ENCODE measurements at places on chromosomes 6 and 20. TPM values are rescaled to one million over a fixed set of nuclear protein-coding genes. Genes with fewer than 3 reads are reported as not detected.

The CFAP206 gene
- 0.39 TPM for total RNA-seq

The NHLRC1 gene
- 1.0 TPM for total RNA-seq

The BMP7 gene
- total RNA-seq: not detected

The RSPO4 gene
- total RNA-seq: not detected

The MACROD2 gene
- 0.96 TPM for total RNA-seq

The DLL1 gene
- total RNA-seq: 5.9 TPM

The DNAAF9 gene
- total RNA-seq: 11.3 TPM

The ZHX3 gene
- 23.4 TPM for total RNA-seq

The TTBK1 gene
- not detected for total RNA-seq

The OR2H2 gene
- total RNA-seq: not detected

The LPA gene
- not detected for total RNA-seq

The RTF2 gene
- total RNA-seq: 68.2 TPM

The MCCD1 gene
- total RNA-seq: not detected

The RBPJL gene
- total RNA-seq: not detected

The MOXD1 gene
- 16.0 TPM for total RNA-seq

The CHRNA4 gene
- not detected for total RNA-seq

The MAP1LC3A gene
- 52.6 TPM for total RNA-seq

The ESR1 gene
- 0.13 TPM for total RNA-seq

The SLC26A8 gene
- total RNA-seq: not detected

The C6orf141 gene
- total RNA-seq: 3.2 TPM

The GSTA2 gene
- total RNA-seq: not detected

The SLC22A7 gene
- total RNA-seq: not detected

The RAB44 gene
- 0.13 TPM for total RNA-seq

The CD40 gene
- 7.3 TPM for total RNA-seq

The SYTL3 gene
- 1.4 TPM for total RNA-seq

The BAG2 gene
- total RNA-seq: 10.0 TPM

The HLA-DRA gene
- not detected for total RNA-seq

The SAMD3 gene
- not detected for total RNA-seq

The PSORS1C1 gene
- total RNA-seq: under 0.01 TPM

The MYCT1 gene
- 0.48 TPM for total RNA-seq

The BFSP1 gene
- 6.4 TPM for total RNA-seq

The STX11 gene
- total RNA-seq: 2.6 TPM

Data from epithelial cell of alveolus of lung (primary cell).